ENCODE measurements at places on chromosomes 2 and 18. TPM values are rescaled to one million over a fixed set of nuclear protein-coding genes. Genes with fewer than 3 reads are reported as not detected.

LIMS4 gene
- total RNA-seq = not detected

ALKAL2 gene
- 1.2 TPM for total RNA-seq

CTDP1 gene
- total RNA-seq = 32.7 TPM

TRPM8 gene
- not detected for total RNA-seq

IL18R1 gene
- 9.2 TPM for total RNA-seq

GAREM2 gene
- 11.5 TPM for total RNA-seq

CD226 gene
- not detected for total RNA-seq

FOXI3 gene
- 0.93 TPM for total RNA-seq

VIL1 gene
- total RNA-seq = 83.1 TPM

GALR1 gene
- total RNA-seq = 0.04 TPM

NIFK gene
- total RNA-seq = 88.5 TPM

XDH gene
- total RNA-seq = 1.7 TPM

LYPD6B gene
- 12.8 TPM for total RNA-seq

DNA sequence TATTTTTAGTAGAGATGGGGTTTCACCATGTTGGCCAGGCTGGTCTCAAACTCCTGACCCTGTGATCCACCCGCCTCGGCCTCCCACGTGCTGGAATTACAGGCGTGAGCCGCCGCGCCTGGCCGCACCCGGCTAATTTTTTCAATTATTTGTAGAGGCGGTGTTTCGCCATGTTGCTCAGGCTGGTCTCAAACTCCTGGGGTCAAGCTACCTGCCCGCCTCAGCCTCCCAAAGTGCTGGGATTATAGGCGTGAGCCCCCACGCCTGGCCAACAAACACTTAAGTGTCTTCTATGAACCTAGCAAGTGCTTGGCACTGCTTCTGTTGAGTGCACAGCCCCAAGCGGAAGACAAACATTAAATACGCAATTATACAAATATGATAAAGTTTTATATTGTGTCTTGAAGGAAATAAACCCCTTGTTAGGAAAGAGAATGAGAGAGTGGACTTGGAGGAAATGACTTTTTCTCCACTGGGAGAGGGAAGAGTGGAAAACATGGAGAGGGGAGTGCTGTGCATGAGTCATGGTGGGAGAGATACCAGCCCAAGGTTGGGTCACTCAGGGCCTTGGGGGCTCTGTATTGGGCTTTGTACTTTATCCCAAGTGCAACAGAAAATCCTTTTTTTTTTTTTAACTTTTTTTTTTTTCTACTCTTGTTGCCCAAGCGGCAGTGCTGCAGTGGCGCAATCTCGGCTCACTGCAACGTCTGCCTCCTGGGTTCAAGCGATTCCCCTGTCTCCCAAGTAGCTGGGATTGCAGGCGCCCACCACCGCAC is 41.4 kb upstream of the ACTR2 start:
- no peaks in the 10 kb centered on the region for H3K27me3 ChIP-seq
- H3K27ac ChIP-seq = no peak overlapping the region
- no peaks in the 10 kb centered on the region for H3K4me1 ChIP-seq
- DNase-seq = no peak

GRCh38 chr2:9333591-9334171 is 89.6 kb downstream of the ITGB1BP1 start:
- H3K27ac ChIP-seq = no peak overlapping the region
- H3K27me3 ChIP-seq = no peaks in the 10 kb centered on the region
- no peak overlapping the region for H3K4me3 ChIP-seq
- peak; percentile 82 for DNase-seq
- H3K4me1 ChIP-seq = peaks cover 16% of the 10 kb centered on the region

DNA sequence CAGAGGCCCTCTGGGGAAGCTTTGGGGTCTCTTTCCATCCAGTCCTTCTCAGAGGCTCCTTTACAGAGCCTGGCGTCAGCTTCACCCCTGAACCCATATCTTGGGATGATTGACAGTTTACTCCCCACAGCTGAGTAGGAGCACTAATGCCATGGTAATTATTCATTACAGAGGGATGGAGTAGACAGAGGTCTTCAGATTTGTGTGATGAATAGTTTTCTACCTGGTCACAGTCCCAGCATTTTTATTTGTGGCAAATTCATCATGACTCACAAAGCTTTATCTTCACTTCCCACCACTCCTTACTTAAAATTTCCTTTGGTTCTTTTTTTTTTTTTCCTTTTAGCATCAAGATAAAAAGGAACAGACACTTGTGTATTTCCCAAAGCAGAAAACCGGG is 104.2 kb downstream of the CCDC85A start:
- H3K36me3 ChIP-seq = no peaks in the 10 kb centered on the region
- no peaks in the 10 kb centered on the region for H3K27me3 ChIP-seq

GRCh38 chr2:28247734-28248133 is 144.9 kb upstream of the FOSL2 start:
- no peaks in the 10 kb centered on the region for H3K4me1 ChIP-seq
- H3K27me3 ChIP-seq = no peaks in the 10 kb centered on the region
- no peak overlapping the region for H3K4me3 ChIP-seq

- H3K4me3 ChIP-seq = no peak overlapping the region
- DNase-seq = no peak
- H3K4me1 ChIP-seq = no peaks in the 10 kb centered on the region
- H3K27me3 ChIP-seq = no peaks in the 10 kb centered on the region
- H3K27ac ChIP-seq = no peak overlapping the region
Measured at GRCh38 chr2:6381326-6381725, 484.4 kb downstream of the CMPK2 start.

DNA sequence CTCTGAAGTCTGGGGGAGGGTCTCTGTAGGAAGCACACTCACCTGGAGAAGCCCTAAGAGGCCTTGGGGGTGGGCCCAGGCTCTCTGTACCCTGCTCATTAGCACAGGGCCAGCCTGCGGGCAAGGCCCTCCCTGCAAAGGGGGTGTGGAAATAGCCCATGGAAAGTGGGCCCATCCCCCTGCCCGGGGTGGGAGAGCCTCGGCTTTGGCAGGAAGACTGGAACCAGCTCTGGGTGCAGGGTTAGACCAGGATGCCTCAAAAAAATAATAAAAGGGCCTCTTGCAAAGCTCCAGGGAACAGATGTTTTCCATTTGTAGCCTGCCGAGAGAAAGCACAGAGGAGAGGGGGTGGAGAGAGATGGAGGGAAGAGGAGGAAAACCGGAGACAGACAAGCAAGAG is 98.7 kb downstream of the STPG4 start:
- H3K36me3 ChIP-seq = no peaks in the 10 kb centered on the region
- no peaks in the 10 kb centered on the region for H3K27me3 ChIP-seq
- DNase-seq = no peak
- no peak overlapping the region for H3K4me3 ChIP-seq

- peaks cover 29% of the 10 kb centered on the region for H3K27me3 ChIP-seq
- H3K4me3 ChIP-seq = no peak overlapping the region
- H3K4me1 ChIP-seq = no peaks in the 10 kb centered on the region
- no peaks in the 10 kb centered on the region for H3K36me3 ChIP-seq
- no peak overlapping the region for H3K27ac ChIP-seq
Measured at GRCh38 chr2:96528006-96528699, 8.4 kb upstream of the ARID5A start.

- no peaks in the 10 kb centered on the region for H3K36me3 ChIP-seq
- H3K4me1 ChIP-seq = no peaks in the 10 kb centered on the region
- H3K27ac ChIP-seq = no peak overlapping the region
- no peaks in the 10 kb centered on the region for H3K27me3 ChIP-seq
Measured at GRCh38 chr2:71531522-71532047, 78.2 kb downstream of the DYSF start.

- H3K27me3 ChIP-seq = no peaks in the 10 kb centered on the region
- peaks cover 1% of the 10 kb centered on the region for H3K4me1 ChIP-seq
- no peak overlapping the region for H3K27ac ChIP-seq
- H3K4me3 ChIP-seq = no peak overlapping the region
- no peaks in the 10 kb centered on the region for H3K36me3 ChIP-seq
- DNase-seq = no peak
Measured at GRCh38 chr18:42948831-42949230, 166.7 kb downstream of the RIT2 start.

DNA sequence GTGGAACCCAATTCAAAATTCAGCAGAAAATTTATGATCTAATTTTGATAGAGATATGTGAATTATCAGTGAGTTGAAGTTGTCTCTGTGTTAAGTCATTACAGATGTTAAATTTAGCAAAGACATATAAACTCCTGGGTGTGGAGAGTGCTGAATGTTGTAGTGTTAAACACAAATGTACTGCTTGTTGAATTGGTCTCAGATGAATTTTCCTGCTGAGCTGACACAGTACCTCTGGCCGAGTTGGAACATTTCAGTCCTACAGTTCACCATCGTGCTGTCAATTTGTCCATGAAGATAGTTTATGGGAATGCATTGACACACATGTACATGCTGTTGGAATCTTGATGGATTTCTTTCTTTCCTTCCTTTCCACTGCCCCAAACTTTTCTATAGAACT is 255.9 kb downstream of the PLCL1 start:
- H3K4me3 ChIP-seq = no peak overlapping the region
- no peak overlapping the region for H3K27ac ChIP-seq
- H3K36me3 ChIP-seq = no peaks in the 10 kb centered on the region
- no peak for DNase-seq
- H3K4me1 ChIP-seq = no peaks in the 10 kb centered on the region

DNA sequence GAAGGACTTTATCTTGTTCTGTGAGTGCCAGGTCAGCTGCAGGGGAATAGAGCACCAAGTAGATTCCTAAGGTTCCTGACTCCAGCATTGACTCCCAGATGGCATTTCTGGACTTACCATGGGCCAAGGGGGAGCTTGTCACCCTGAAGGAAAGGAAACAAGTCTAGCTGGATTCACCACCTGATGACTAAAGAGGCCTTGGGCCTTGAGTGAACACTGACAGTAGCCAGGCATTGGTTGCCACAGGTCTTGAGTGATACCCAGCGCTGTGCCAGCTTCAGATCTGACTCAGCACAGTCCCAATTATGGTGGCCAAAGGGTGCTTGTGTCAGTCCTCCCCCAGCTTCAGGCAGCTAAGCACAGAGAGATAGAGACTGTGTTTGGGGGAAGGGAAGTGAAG is 40.1 kb upstream of the CAPN13 start:
- H3K27me3 ChIP-seq = peaks cover 7% of the 10 kb centered on the region
- H3K4me1 ChIP-seq = no peaks in the 10 kb centered on the region
- H3K4me3 ChIP-seq = no peak overlapping the region
- no peaks in the 10 kb centered on the region for H3K36me3 ChIP-seq
- no peak overlapping the region for H3K27ac ChIP-seq

DNA sequence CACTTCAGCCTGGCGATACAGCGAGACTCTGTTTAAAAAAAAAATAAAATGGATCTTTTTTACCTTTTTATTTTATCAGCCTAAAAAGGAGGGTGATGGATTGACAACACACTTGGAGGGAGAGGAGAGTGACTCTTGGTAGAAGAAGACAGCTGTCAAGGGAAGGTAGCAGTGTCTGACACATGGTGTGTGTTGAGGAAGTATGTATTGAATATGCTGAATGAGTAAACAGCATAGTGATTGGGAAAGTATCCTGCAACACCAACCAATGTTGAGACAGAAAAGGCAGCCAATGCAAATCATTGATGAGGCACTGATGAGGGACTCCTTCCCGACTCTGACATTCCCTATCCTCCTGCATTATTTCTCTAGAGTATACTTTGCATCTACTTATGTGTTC is 306.4 kb downstream of the LPIN1 start:
- DNase-seq = no peak
- no peaks in the 10 kb centered on the region for H3K36me3 ChIP-seq
- peaks cover 12% of the 10 kb centered on the region for H3K27me3 ChIP-seq
- no peak overlapping the region for H3K4me3 ChIP-seq
- H3K4me1 ChIP-seq = peaks cover 8% of the 10 kb centered on the region
- no peak overlapping the region for H3K27ac ChIP-seq

- H3K27ac ChIP-seq = no peak overlapping the region
- DNase-seq = peak; percentile 9
- no peak overlapping the region for H3K4me3 ChIP-seq
- no peaks in the 10 kb centered on the region for H3K36me3 ChIP-seq
Measured at GRCh38 chr2:120638450-120638849, 97.2 kb upstream of the GLI2 start.

DNA sequence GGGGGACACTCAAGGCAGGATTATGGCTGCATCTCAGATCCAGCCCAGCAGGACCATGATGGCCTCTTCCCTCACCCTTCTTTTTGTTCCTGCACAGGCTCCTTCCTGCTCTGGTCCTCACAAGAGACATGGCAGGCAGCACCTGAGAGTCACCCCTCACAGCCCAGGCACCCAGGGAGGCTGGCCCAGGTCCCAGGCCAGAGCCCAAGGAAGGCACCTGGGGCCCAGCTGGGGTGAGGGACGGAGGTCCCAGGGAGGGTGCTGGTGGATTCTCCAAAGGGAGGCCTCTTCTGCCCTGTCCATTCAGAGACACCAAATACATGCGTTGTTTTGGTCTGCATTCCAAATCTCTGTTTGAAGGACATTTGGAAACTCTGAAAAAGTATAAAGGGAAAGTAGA is 285.4 kb upstream of the HS6ST1 start:
- no peak overlapping the region for H3K4me3 ChIP-seq
- DNase-seq = no peak
- no peaks in the 10 kb centered on the region for H3K4me1 ChIP-seq

- peaks cover 37% of the 10 kb centered on the region for H3K4me1 ChIP-seq
- H3K27ac ChIP-seq = no peak overlapping the region
- H3K36me3 ChIP-seq = no peaks in the 10 kb centered on the region
- DNase-seq = peak; percentile 69
- H3K27me3 ChIP-seq = peaks cover 32% of the 10 kb centered on the region
Measured at GRCh38 chr18:59454909-59455727, 96.1 kb upstream of the LMAN1 start.

DNA sequence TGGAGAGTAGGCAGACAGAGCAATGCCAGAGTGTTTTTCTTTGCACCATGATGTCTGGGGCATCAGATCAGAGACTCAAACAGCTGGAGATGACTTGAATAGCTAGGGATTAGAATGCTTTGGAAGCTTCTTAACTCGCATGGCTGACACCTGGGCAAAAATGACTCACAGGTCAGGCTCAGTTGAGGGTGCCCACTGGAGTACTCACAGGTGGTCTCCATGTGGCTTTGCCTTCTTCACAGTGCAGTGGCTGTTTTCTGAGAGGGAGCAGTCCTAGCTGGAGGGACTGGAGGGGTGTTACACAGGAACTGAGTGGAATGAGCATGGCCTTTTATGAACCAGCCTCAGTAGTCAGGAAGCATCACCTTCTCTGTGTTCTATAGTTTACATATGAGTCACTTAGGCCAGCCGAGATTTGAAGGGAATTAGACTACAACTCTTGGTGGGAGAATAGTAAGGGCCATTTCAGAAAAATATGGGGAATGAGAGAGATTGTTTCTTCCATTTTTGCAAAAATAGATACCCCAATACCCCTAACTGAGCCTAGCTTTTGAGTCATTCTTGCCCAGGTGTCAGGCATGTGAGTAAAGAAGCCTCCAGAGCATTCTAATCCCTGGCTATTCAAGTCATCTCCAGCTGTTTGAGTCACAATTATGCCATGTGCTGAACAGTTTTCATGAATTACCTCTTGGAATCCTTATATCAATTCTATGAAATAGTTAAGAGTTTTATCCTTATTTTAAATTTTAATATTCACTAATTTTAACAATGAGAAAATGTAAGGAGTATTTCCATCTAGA is 7.1 kb upstream of the PPP1R1C start:
- no peak overlapping the region for H3K4me3 ChIP-seq
- H3K27ac ChIP-seq = no peak overlapping the region
- no peaks in the 10 kb centered on the region for H3K27me3 ChIP-seq
- H3K4me1 ChIP-seq = no peaks in the 10 kb centered on the region
- H3K36me3 ChIP-seq = no peaks in the 10 kb centered on the region

Measured in endodermal cell (in vitro differentiated cells).